ENCODE measurements at places on chromosomes 6 and 20. TPM values are rescaled to one million over a fixed set of nuclear protein-coding genes. Genes with fewer than 3 reads are reported as not detected.

DNA sequence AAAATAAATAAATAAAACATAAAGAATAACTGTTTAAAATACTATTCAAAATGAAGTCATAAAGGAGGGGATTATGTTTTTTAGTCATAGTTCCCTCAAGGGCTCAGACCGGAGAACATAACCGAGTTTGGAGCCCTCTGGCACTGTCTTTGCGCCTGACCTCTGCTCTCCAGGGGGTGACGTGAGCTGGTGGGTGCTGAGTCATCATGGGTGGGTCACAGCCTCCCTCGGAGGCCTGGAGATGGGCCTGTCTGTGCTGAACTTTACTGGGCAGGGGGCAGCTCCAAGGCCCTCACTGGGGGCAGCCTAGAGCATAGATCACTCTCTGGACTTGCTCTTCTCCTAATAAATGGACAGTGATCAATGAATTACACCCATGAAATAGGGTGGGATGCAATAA lies 3.1 kb upstream of the MAVS start:
- no peak for DNase-seq
- H3K4me3 ChIP-seq = no peak overlapping the region
- peaks cover 9% of the 10 kb centered on the region for H3K4me1 ChIP-seq
- no peak overlapping the region for H3K27ac ChIP-seq

GRCh38 chr20:47317127-47317895 lies 39.2 kb downstream of the ZMYND8 start:
- no peak overlapping the region for H3K4me3 ChIP-seq
- peaks cover 44% of the 10 kb centered on the region for H3K4me1 ChIP-seq
- peak; percentile 62 for DNase-seq

GRCh38 chr6:161198783-161199460 lies 74.9 kb downstream of the AGPAT4 start:
- no peak for DNase-seq
- no peaks in the 10 kb centered on the region for H3K27me3 ChIP-seq
- no peaks in the 10 kb centered on the region for H3K4me1 ChIP-seq
- no peaks in the 10 kb centered on the region for H3K36me3 ChIP-seq
- H3K27ac ChIP-seq = no peak overlapping the region
- no peak overlapping the region for H3K4me3 ChIP-seq

DNA sequence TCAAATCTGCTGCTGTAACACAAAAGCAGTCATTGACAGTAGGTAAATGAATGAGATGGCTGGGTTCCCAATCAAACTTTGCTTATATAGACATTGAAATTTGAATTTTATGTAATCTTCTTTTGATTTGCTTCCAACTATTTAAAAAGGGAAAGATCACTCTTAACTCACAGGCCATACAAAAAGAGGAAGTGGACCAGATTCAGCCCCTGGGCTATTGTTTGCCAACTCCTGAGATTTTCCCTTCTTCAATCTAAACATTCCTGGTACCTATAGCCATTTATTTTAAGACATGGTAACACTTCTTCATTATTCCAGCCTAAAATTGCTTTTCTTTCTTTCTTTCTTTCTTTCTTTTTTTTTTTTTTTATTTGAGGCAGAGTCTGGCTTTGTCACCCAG lies 260.6 kb downstream of the TFAP2A start:
- no peaks in the 10 kb centered on the region for H3K36me3 ChIP-seq
- no peaks in the 10 kb centered on the region for H3K27me3 ChIP-seq
- no peak for DNase-seq
- H3K4me1 ChIP-seq = no peaks in the 10 kb centered on the region

- no peak for DNase-seq
- H3K36me3 ChIP-seq = no peaks in the 10 kb centered on the region
- H3K4me3 ChIP-seq = no peak overlapping the region
- H3K4me1 ChIP-seq = no peaks in the 10 kb centered on the region
These were observed 9.1 kb downstream of the ANKRD60 start for GRCh38 chr20:58219342-58219700.

DNA sequence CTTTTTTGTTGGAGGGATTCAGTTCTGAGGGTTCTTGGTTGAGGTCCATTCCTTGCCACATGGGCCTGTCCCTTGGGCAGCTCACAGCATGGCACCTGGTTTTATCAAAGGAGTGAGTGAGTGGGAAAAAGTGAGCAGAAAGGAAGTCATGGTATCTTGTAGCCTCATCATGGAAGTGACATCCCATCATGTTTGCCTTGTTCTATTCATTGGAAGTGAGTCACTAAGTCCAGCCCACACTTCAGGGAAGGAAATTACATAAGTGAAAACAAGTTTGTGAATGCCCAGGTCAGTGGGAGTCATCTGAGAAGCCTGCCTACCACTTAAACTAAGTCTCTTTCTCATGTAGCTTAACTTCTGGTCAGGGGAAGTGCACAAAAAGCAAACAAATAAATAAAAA lies 32.8 kb upstream of the ZNFX1 start:
- no peaks in the 10 kb centered on the region for H3K27me3 ChIP-seq
- no peak for DNase-seq
- no peak overlapping the region for H3K4me3 ChIP-seq

- no peak for DNase-seq
- H3K36me3 ChIP-seq = no peaks in the 10 kb centered on the region
- no peak overlapping the region for H3K4me3 ChIP-seq
- no peak overlapping the region for H3K27ac ChIP-seq
These were observed 73.3 kb downstream of the TFAP2A start for GRCh38 chr6:10341605-10342004.

The EPB41L2 gene
- total RNA-seq = 113 TPM

The SMLR1 gene
- total RNA-seq = not detected

The TBPL1 gene
- total RNA-seq = 28.1 TPM

The EYA4 gene
- total RNA-seq = 0.05 TPM

Measured in colonic mucosa (tissue), 4 donors.